ENCODE measurements at places on chromosomes 11 and 22. TPM values are rescaled to one million over a fixed set of nuclear protein-coding genes. Genes with fewer than 3 reads are reported as not detected.

GRCh38 chr11:5369789-5370188, 13.8 kb upstream of the OR51M1 start:
- no peaks in the 10 kb centered on the region for H3K4me1 ChIP-seq
- H3K36me3 ChIP-seq, result no peaks in the 10 kb centered on the region
- no peaks in the 10 kb centered on the region for H3K27me3 ChIP-seq
- H3K27ac ChIP-seq, result no peak overlapping the region
- no peak for DNase-seq
- no peak overlapping the region for H3K4me3 ChIP-seq

GRCh38 chr22:25380122-25380747, 160.8 kb downstream of the CRYBB2 start:
- no peaks in the 10 kb centered on the region for H3K36me3 ChIP-seq
- no peak for DNase-seq
- H3K4me1 ChIP-seq, result peaks cover 7% of the 10 kb centered on the region
- 0 out of 2 replicates have a peak overlapping the region, but pooled peaks have one; percentile 45 for H3K27ac ChIP-seq
- H3K27me3 ChIP-seq, result no peaks in the 10 kb centered on the region
- H3K4me3 ChIP-seq, result no peak overlapping the region

DNA sequence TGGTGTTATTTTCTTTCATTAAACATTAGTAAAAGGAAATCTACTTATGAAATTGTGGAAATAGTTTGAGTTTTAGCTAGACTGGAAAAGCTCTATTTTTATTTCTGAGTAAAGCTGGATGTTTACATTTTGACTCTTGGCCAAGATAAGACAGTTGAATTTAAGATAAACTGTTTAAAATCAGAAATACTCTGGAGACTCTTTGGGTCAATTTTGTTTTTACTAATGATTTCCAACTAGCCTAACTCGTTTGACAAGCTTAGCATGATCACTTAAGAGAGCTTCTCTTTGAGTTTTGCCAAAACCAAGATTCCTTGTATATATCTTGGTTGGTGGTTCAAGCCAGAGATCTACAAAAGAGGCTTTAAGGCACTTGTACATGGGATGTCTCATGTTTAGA, 724.8 kb upstream of the LUZP2 start:
- no peak overlapping the region for H3K4me3 ChIP-seq
- H3K36me3 ChIP-seq, result no peaks in the 10 kb centered on the region
- H3K4me1 ChIP-seq, result no peaks in the 10 kb centered on the region
- H3K27me3 ChIP-seq, result no peaks in the 10 kb centered on the region

- no peaks in the 10 kb centered on the region for H3K36me3 ChIP-seq
- no peaks in the 10 kb centered on the region for H3K27me3 ChIP-seq
- H3K4me1 ChIP-seq, result no peaks in the 10 kb centered on the region
- no peak for DNase-seq
- H3K27ac ChIP-seq, result no peak overlapping the region
These were observed 147.5 kb upstream of the CTSC start for GRCh38 chr11:88484873-88485621.

GRCh38 chr22:31269892-31270579, 22.3 kb downstream of the PIK3IP1 start:
- H3K4me3 ChIP-seq, result peak overlapping the region; percentile 11
- H3K36me3 ChIP-seq, result peaks cover 55% of the 10 kb centered on the region
- H3K4me1 ChIP-seq, result peaks cover 2% of the 10 kb centered on the region
- no peaks in the 10 kb centered on the region for H3K27me3 ChIP-seq

GRCh38 chr11:45144126-45145082, 2.0 kb upstream of the PRDM11 start:
- peaks cover 9% of the 10 kb centered on the region for H3K4me1 ChIP-seq
- no peaks in the 10 kb centered on the region for H3K36me3 ChIP-seq
- no peak overlapping the region for H3K4me3 ChIP-seq

GRCh38 chr11:128713595-128713994, 19.7 kb downstream of the FLI1 start:
- H3K4me1 ChIP-seq, result peaks cover 23% of the 10 kb centered on the region
- H3K27ac ChIP-seq, result no peak overlapping the region
- no peak for DNase-seq
- H3K36me3 ChIP-seq, result no peaks in the 10 kb centered on the region
- no peak overlapping the region for H3K4me3 ChIP-seq

GRCh38 chr11:80698637-80699036, 1257.8 kb upstream of the TENM4 start:
- no peaks in the 10 kb centered on the region for H3K36me3 ChIP-seq
- DNase-seq, result no peak
- no peak overlapping the region for H3K27ac ChIP-seq
- H3K4me1 ChIP-seq, result no peaks in the 10 kb centered on the region

- peak; percentile 77 for DNase-seq
- peak overlapping the region; percentile 45 for H3K27ac ChIP-seq
- H3K4me1 ChIP-seq, result peaks cover 15% of the 10 kb centered on the region
- H3K36me3 ChIP-seq, result no peaks in the 10 kb centered on the region
- no peak overlapping the region for H3K4me3 ChIP-seq
These were observed 14.5 kb upstream of the MS4A7 start for GRCh38 chr11:60363542-60364470.

- no peak overlapping the region for H3K27ac ChIP-seq
- H3K27me3 ChIP-seq, result no peaks in the 10 kb centered on the region
- no peak for DNase-seq
- no peaks in the 10 kb centered on the region for H3K36me3 ChIP-seq
These were observed 9.4 kb upstream of the LAYN start for GRCh38 chr11:111531136-111531535.

- peaks cover 6% of the 10 kb centered on the region for H3K4me1 ChIP-seq
- peaks cover 4% of the 10 kb centered on the region for H3K36me3 ChIP-seq
- DNase-seq, result no peak
- no peak overlapping the region for H3K4me3 ChIP-seq
- H3K27me3 ChIP-seq, result no peaks in the 10 kb centered on the region
- no peak overlapping the region for H3K27ac ChIP-seq
These were observed 1.2 kb downstream of the MAP4K2 start for GRCh38 chr11:64801561-64802369.

GRCh38 chr22:29308148-29308790, 1.8 kb downstream of the GAS2L1 start:
- H3K27me3 ChIP-seq, result peaks cover 6% of the 10 kb centered on the region
- H3K36me3 ChIP-seq, result no peaks in the 10 kb centered on the region
- H3K4me1 ChIP-seq, result no peaks in the 10 kb centered on the region

DNA sequence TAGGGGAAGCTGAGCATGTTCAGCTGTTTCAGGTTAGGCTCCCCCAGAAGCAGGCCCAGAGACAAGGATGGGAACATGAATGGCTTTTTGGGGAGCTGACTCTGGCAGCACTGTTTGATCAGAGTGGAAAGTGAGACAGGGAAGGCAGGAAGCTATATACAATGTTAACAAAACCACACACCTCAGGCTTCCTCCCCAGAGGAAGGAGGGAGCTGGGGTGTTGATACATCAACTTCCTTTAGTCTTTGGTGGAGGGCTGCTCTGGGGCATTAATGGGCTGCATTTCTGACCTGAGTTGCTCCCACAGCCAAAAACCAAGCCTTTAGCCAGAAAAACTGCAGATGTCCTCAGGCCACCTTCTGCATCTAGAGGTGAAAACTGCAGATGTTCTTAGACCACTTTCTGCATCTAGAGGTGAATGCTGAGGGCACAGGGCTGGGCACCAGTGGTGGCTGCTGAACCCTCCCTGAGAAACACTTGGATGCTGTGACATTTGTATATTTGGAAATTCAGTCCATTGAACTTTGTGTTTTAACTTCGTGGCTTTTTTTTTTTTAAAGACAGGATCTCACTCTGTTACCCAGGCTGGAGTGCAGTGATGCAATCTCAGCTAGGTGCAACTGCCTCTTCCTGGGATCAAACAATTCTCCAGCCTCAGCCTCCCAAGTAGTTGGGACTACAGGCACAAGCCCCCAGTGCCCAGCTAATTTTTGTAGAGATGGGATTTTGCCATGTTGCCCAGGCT, 49.9 kb downstream of the KIAA1671 start:
- no peak overlapping the region for H3K4me3 ChIP-seq
- no peak overlapping the region for H3K27ac ChIP-seq
- H3K4me1 ChIP-seq, result peaks cover 14% of the 10 kb centered on the region
- H3K36me3 ChIP-seq, result no peaks in the 10 kb centered on the region
- no peak for DNase-seq

GRCh38 chr11:17328871-17329494, 22.6 kb upstream of the NCR3LG1 start:
- DNase-seq, result no peak
- H3K27me3 ChIP-seq, result no peaks in the 10 kb centered on the region
- no peaks in the 10 kb centered on the region for H3K4me1 ChIP-seq
- H3K36me3 ChIP-seq, result no peaks in the 10 kb centered on the region
- no peak overlapping the region for H3K27ac ChIP-seq

- H3K4me1 ChIP-seq, result no peaks in the 10 kb centered on the region
- H3K27me3 ChIP-seq, result no peaks in the 10 kb centered on the region
- H3K27ac ChIP-seq, result no peak overlapping the region
- no peak for DNase-seq
These were observed 257.1 kb upstream of the TENM4 start for GRCh38 chr11:79697905-79698304.

GRCh38 chr11:44761551-44761961, 34.8 kb downstream of the TSPAN18 start:
- H3K4me3 ChIP-seq, result no peak overlapping the region
- H3K27ac ChIP-seq, result no peak overlapping the region
- peaks cover 12% of the 10 kb centered on the region for H3K4me1 ChIP-seq
- no peaks in the 10 kb centered on the region for H3K27me3 ChIP-seq
- H3K36me3 ChIP-seq, result no peaks in the 10 kb centered on the region

GRCh38 chr11:102666331-102666957, 39.1 kb downstream of the MMP27 start:
- DNase-seq, result no peak
- H3K4me1 ChIP-seq, result no peaks in the 10 kb centered on the region
- H3K4me3 ChIP-seq, result no peak overlapping the region
- H3K27me3 ChIP-seq, result no peaks in the 10 kb centered on the region
- H3K27ac ChIP-seq, result no peak overlapping the region

GRCh38 chr11:121466063-121466794, 13.5 kb upstream of the SORL1-AS1 start:
- H3K4me1 ChIP-seq, result peaks cover 29% of the 10 kb centered on the region
- H3K4me3 ChIP-seq, result no peak overlapping the region
- no peaks in the 10 kb centered on the region for H3K27me3 ChIP-seq
- peak; percentile 77 for DNase-seq

GRCh38 chr11:326842-327580, 6.4 kb upstream of the IFITM3 start:
- no peak overlapping the region for H3K4me3 ChIP-seq
- no peaks in the 10 kb centered on the region for H3K36me3 ChIP-seq
- no peaks in the 10 kb centered on the region for H3K4me1 ChIP-seq
- DNase-seq, result no peak
- no peaks in the 10 kb centered on the region for H3K27me3 ChIP-seq

GRCh38 chr11:97548280-97548679, 1158.5 kb downstream of the JRKL start:
- no peaks in the 10 kb centered on the region for H3K4me1 ChIP-seq
- no peaks in the 10 kb centered on the region for H3K27me3 ChIP-seq
- no peak overlapping the region for H3K27ac ChIP-seq
- DNase-seq, result no peak
- H3K36me3 ChIP-seq, result no peaks in the 10 kb centered on the region

- H3K4me1 ChIP-seq, result peaks cover 14% of the 10 kb centered on the region
- peaks cover 3% of the 10 kb centered on the region for H3K36me3 ChIP-seq
- peak within 1 kb of the TSS; percentile 85 for H3K27ac ChIP-seq
- H3K27me3 ChIP-seq, result no peaks in the 10 kb centered on the region
- peak within 1 kb of the TSS; percentile 79 for H3K4me3 ChIP-seq
These were observed at the start of gene TTLL12 for GRCh38 chr22:43186272-43187170. Gene TTLL12 (minus strand): TSS chr22:43187134. CDS start chr22:43187069, 65 bp downstream.

- H3K4me3 ChIP-seq, result no peak overlapping the region
- H3K27ac ChIP-seq, result no peak overlapping the region
- no peaks in the 10 kb centered on the region for H3K27me3 ChIP-seq
- H3K4me1 ChIP-seq, result peaks cover 2% of the 10 kb centered on the region
These were observed 32.2 kb upstream of the DEPDC7 start for GRCh38 chr11:32983506-32983905.

DNA sequence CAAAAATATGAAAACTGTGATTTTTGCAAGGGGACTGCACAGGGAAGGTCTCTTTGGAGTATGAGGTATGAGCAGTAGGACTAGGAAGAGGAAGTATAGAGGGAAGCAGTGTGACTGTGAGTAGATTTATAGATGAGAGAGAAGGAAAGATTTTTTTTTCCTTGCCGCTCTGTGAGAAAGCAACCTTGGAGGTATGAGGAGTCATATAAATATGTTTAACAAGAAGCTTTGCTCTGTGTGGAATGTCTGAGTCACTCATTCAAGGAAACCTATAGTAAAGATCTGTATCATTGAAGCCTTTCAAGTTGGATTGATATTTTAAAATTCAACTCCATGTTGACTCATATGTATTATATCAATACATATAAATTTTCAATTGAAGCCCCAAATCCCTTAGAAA, 26.2 kb downstream of the DNHD1 start:
- no peaks in the 10 kb centered on the region for H3K4me1 ChIP-seq
- no peak overlapping the region for H3K27ac ChIP-seq
- H3K27me3 ChIP-seq, result no peaks in the 10 kb centered on the region
- H3K36me3 ChIP-seq, result no peaks in the 10 kb centered on the region
- no peak overlapping the region for H3K4me3 ChIP-seq
- no peak for DNase-seq

DNA sequence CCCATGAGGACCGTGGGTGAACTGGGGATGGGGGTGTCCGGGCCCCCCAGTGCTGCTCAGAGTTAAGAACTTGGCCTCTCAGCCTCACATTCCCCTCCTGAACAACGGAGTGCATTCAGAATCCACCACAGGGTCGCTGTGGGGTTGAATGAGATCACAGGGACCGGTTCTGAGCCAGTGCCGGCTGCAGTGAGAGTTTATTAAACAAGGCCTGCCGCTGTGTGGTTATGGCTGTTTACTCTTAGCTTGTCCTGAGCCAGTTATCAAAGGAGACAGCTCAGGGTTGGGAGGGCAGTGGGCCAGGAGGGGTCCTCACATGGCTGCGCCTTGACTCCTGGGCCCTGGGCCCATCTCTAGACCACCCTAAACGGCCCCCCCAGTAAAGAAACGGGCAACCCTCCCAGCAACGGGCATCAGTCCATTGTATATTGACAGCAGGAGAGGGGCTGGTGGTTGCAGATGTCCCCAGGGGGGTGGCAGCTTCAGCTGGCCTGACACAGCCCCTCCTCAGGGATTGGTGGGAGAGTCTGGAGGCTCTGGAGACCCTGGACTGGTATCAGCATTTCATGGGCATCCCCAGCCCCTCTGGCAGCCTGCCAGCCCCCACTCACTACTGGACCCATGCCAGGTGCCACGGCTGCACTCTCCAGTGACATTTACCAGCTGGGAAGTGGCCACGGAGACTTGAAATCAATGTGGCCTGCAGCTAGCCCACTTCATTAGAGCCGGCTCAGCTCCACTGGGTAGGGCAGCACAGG, 15.1 kb upstream of the CABP7 start:
- no peak for DNase-seq
- H3K36me3 ChIP-seq, result no peaks in the 10 kb centered on the region
- peaks cover 55% of the 10 kb centered on the region for H3K4me1 ChIP-seq
- H3K27ac ChIP-seq, result no peak overlapping the region

- DNase-seq, result no peak
- H3K4me3 ChIP-seq, result no peak overlapping the region
- H3K27ac ChIP-seq, result no peak overlapping the region
- H3K27me3 ChIP-seq, result no peaks in the 10 kb centered on the region
- H3K4me1 ChIP-seq, result no peaks in the 10 kb centered on the region
These were observed 1698.3 kb upstream of the RAG2 start for GRCh38 chr11:38296211-38296776.

- DNase-seq, result no peak
- H3K27ac ChIP-seq, result no peak overlapping the region
- no peaks in the 10 kb centered on the region for H3K27me3 ChIP-seq
- peaks cover 18% of the 10 kb centered on the region for H3K4me1 ChIP-seq
These were observed 6.6 kb downstream of the TNKS1BP1 start for GRCh38 chr11:57318178-57318577.

Gene XKR3
- total RNA-seq, result 0.25 TPM

Gene APOC3
- not detected for total RNA-seq

Gene BDNF
- total RNA-seq, result 5.4 TPM

Gene YPEL4
- total RNA-seq, result 0.13 TPM

Gene RAD9A
- 22.2 TPM for total RNA-seq

Gene MACROD1
- total RNA-seq, result 19.6 TPM

Gene OR10D3
- total RNA-seq, result not detected
